RCC 7860 (cell line): ENCODE measurements at places on chromosomes 12 and 14.
A peak's percentile ranks its signal among the peaks of the same experiment; 100 is the strongest.

- DNase-seq: no peak
Measured at GRCh38 chr14:59534361-59534987, 42.1 kb downstream of the CCDC175 start.

GRCh38 chr12:132282031-132282949 lies 47.1 kb downstream of the GALNT9 start:
- no peak for DNase-seq

DNA sequence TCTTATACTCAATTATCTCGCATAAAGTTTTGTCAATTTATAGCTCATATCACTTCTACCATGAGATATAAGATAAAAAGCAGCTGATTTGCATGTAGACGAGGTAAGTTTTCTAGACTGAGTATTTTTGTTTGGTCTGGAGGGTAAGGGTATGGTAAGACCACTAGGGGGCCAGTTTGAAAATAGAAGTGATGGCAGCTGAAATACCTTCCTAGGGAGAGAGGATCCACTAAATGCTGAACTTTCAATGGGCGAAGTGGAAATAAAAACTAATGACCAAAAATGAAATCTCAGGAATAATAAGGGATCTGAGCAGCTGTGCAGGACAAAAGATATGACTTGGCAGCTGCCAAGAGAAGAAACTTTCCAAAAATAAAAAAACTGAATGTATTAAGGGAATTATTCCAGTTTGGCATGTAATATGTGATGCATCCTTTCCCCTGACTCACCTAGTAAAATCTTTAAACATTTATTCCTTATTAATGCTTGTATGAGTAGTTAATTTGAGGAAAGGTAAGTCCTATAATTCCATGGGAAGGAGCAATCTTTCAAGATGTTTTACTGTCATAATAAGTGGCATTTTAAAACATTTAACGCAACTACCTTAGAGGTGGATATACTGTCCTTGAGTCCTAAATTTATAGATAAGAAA lies 754.5 kb downstream of the C12orf50 start:
- no peak for DNase-seq

GRCh38 chr14:102046337-102047278 lies 40.2 kb downstream of the HSP90AA1 start:
- peak; percentile 8 for DNase-seq

DNA sequence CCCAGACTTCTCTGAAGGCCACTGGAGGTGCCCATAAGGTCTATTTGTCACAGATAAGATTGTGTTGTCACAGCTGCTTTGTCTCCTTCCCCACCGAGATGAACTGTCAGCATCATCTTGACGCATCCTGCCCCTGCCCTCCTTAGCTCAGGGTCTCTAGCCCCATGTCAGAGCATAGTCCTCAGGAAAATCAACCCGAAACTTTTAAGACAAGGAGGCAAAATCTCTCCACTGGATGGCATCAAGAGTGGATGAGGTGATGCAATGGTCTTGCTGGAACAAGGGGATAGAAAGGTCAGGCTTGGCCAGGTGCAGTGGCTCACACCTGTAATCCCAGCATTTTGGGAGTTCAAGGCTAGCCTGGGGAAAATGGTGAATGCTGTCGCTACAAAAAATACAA lies 8.2 kb downstream of the KRT79 start:
- no peak for DNase-seq

DNA sequence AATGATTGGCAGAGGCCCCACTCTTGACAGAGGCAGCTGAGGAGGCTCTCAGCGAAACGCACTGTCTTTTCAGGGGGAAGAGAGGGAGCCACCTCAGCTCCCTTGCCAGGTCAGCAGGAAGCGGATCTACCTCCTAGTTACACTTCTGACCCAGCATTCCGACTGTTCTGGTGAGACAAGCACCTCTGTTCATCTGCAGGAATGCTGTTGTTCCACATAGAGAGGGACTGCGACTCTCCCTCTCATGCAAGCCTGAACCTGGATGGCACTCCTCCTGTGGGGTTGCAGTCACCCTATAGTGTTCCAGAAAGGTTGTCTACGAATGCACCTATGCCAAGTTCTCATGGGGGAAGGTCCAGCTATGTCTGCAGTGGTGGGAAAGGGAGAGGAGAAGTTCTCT lies 37.1 kb upstream of the AEBP2 start:
- DNase-seq: no peak

DNA sequence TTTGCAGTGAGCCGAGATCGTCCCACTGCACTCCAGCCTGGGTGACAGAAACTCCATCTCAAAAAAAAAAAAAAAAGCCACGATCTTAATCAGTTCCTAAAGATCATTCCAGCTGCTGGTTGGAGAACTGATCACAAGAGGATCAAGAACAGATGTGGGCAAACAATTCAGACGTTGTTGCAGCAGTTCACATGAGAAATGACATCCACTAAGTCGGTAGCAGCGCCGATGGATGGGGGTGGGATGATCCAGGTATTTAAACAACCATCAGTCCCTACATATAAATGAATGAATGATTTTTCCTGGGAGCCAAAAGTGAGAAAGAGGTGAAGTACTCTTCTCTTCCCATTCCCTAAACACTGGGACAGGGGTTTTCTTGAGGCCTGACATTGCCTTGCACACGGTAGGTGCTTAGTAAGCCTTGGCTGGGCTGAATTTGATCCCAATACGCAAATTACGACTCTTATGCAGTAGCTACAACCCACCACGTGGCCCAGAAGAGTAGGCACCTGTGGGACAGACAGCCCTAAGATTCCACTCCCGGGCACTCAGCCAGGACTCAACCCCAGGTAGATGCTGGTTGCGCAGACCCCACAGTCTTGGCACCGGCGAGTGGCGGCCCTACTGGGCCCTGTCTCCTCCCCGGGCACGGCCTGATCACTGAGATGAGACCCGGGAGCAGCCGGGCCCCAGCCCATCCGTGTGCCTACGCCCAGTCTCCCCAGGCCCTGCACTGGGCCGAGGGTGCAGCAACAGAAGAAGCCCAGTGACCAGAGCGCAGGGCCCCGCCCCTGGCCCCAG lies 565 bp downstream of the SPRYD3 start:
- DNase-seq: no peak

GRCh38 chr14:106652494-106652893 lies 1126.1 kb downstream of the TMEM121 start:
- DNase-seq: no peak

DNA sequence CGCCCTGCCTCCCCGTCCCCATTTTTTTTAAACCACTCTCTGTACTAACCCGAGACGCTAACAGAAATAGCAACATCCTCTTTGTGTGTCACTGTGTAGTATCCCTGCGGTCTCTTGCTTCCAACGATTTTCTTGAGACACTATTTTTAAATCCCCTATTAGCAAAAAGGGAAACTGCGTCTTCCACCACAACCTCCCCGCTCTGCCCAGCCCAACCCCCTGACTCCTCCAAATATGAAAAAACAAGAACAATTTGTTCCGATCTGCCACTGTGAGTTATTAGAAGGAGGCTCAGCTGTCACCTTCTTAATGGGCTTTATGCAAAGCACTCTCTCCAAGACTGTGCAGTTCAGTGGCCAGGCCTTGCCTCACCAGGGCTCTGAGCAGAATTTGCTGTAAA lies 76.3 kb downstream of the MAP1LC3B2 start:
- no peak for DNase-seq

DNA sequence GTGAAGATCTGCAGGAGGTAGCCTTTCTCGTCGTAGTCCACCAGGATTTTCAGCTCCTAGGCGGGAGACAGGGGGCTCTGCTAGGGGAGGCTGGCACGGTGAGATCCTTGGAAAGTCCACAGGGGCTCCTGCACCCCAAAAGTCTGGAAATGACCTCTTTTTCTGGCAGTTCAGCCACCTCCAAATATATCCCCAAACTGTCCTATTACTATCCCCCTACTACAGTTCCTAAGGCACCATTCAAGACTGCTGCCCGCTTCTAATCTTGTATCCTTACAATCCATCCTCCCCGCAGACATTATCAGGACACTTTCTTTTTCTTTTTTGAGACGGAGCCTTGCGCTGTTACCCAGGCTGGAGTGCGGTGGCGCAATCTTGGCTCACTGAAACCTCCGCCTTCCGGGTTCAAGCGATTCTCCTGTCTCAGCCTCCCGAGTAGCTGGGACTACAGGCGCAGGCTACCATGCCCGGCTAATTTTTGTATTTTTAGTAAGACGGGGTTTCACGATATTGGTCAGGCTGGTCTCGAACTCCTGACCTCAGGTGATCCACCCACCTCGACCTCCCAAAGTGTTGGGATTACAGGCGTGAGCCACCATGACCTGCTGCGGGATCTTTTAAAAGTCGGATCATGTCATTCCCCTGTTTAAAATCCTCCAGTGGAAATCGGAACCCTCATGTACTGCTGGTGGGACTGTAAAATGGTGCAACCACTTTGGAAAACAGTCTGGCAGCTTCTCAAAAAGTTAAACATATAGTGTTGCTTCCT lies 18.5 kb downstream of the HPD start:
- DNase-seq: no peak

DNA sequence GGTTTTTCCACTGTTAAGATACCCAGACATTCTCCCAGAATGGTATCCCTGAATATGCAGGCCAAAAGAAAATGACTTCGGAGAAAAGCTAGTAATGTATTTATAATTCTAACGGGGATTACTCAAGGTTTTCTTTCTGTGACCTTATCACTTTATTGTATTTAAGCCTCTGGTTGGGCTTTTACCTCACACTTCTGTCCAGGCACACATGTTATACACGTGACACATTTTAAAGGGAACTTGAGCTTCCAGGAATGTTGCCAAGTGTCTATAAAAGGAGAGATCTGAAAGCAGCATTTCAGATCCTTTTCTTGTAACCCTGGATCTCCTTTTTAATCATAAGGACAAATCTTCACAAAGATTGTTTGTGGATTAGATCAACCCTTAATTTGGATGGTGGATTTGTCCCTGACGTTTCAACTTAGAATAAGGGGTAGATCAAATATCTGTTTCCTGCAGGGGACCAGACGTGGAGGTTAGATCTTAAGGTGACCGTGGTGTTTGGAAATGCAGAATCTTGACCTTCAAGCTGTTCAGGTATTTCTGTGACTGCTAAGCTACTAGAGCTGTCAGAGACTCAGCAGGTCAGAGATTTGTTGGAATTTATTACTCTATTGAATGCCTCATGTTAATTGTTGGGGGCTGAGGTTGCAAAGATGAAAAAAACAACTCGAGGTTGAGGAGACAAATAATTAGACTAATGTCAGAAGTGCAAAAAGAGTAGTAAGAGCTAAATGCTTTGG lies 1.5 kb downstream of the CIPC start:
- no peak for DNase-seq

GRCh38 chr14:94309721-94310120 lies 13.4 kb downstream of the SERPINA6 start:
- DNase-seq: no peak

GRCh38 chr14:90017371-90017770 lies 44.4 kb upstream of the KCNK13 start:
- no peak for DNase-seq
